ENCODE measurements at places on chromosomes 3 and 15.

DNA sequence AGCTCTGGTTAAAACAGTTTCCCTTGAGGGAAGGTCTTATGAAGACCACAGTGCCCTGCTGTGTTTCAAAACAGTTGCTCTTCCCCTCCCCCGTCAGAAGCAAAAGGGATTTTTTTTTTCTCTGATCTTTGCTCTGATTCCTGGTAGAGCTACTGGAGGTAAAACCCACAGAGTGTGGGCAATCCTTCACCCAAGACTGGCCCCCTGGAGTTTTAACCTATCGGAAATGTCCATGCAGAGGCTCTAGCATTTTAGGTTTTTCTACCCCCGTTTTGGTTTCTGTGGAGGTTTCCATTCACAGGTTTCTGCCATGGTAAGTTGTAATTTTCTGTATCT, 27.7 kb downstream of the GRM2 start:
- DNase-seq = no peak

- no peak for DNase-seq
Measured at GRCh38 chr15:74809242-74809641, 3.4 kb upstream of the LMAN1L start.

DNA sequence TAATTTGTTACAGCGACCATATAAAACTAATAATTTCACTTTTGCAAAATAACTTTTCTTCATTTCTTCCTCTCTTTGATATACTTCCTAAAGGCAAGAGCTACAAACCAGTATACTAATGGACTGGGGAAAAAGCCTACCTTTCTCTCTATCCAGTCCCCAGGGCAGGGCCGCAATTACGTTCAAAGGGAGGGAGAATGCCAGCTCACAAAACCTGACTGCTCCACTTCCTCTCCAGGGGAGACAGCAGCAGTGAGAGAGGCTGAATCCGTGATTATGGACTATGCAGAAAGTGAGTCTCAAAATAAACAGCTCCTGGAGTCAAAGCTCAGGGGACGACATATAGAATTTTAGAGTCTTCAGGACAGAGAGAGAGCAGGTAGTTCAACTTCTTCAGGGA, 126.9 kb upstream of the HES1 start:
- no peak for DNase-seq

- DNase-seq = no peak
Measured at GRCh38 chr15:65532738-65533051, 2.4 kb downstream of the HACD3 start.
